ENCODE measurements at places on chromosomes 2 and 18.

DNA sequence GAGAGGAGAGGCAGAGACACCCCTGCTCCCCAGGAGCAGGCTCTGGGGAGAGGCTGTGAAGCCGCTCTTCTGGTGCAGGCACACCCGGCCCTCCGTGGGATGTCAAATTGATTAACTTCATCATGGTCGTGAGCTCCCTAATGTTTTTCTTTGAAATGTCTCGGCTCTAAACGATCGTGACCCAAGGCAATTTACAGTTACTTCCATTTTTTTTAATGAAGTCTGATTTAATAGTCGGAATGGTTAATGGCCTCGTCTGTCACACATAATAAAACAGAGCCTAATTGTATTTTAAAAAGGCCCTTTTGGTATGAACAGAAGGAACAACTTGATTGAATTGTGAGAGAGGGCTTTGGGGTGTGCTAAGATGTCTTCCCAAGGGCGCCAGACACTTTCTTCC lies 130.2 kb downstream of the SMAD2 start:
- no peak for DNase-seq

GRCh38 chr2:168684921-168685599 lies 117.4 kb upstream of the NOSTRIN start:
- no peak for DNase-seq

DNA sequence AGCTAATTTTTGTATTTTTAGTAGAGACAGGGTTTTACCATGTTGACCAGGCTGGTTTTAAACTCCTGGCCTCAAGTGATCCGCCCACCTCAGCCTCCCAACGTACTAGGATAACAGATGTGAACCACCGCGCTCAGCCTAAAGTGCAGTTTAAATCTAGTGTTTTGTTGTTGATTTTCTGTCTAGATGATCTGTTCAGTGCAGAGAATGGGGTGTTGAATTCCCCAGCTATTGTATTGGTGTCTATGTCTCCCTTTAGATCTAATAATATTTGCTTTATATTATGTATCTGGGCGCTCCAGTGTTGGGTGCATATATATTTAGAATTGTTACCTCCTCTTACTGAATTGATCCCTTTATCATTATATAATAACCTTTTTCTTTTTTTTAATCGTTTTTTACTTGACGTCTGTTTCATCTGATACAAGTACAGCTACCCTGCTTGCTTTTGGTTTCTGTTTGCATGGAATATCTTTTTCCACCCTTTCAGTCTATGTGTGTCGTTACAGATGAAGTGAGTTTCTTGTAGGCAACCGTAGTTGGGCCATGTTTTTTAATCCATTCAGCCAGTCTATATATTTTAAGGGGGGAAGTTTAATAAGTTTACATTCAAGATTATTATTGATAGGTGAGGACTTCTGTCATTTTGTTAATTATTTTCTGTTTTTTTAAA lies 34.3 kb downstream of the GALM start:
- DNase-seq, result no peak

- no peak for DNase-seq
These were observed 5.4 kb downstream of the CCDC141 start for GRCh38 chr2:179044500-179044899.
